ENCODE measurements at places on chromosomes 1 and 21.

DNA sequence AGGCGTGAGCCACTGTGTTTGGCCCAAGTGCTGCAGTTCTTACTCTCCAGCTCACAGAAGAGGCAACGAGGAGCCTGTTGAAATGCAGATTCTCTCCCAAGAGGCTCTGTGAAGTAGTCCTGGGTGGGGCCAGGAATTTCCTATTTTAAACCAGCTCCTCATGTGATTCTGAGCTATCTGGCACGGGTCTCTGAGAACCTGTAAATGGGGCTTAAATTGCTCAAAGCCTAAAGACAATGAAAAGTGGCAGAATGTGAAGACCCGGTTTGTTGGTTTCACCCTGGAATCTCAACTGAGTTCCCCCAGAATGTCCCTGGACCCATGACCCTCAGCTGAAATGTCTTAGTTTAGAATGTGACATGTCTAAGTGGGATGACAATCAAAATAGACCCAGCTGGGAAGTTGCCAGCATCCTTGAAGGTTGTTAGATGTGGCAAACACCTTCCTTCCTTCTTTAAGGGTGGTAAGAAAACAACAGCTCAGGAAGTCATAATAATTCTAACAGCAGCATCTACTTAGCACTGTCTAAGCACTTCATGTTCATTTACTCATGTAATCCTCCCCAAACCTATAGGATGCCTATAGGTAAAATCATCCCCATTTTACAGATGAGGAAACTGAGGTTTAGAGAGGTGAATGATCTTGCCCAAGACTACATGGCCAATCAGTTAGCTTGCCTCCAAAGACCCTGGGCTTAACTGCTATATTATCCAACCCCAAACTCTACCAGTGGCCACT lies 20.9 kb upstream of the ATP5PO start:
- DNase-seq = no peak

DNA sequence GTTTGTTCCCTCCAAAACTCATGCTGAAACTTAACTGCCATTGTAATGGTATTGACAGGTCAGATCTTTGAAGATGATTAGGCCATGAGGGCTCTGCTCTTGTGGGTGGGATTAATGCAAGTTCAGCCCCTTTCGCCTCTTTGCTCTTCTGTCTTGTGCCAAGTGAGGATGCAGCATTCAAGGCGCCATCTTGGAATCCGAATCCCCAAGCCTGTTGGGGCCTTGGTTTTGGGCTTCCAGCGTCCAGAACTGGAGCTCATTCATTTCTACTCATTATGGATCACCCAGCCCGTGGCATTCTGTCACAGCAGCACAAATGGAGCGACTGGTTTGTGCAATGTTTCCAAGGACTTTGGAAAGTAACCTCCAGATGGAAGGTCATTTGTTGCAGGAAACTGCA lies 5.6 kb downstream of the TTC34 start:
- no peak for DNase-seq

DNA sequence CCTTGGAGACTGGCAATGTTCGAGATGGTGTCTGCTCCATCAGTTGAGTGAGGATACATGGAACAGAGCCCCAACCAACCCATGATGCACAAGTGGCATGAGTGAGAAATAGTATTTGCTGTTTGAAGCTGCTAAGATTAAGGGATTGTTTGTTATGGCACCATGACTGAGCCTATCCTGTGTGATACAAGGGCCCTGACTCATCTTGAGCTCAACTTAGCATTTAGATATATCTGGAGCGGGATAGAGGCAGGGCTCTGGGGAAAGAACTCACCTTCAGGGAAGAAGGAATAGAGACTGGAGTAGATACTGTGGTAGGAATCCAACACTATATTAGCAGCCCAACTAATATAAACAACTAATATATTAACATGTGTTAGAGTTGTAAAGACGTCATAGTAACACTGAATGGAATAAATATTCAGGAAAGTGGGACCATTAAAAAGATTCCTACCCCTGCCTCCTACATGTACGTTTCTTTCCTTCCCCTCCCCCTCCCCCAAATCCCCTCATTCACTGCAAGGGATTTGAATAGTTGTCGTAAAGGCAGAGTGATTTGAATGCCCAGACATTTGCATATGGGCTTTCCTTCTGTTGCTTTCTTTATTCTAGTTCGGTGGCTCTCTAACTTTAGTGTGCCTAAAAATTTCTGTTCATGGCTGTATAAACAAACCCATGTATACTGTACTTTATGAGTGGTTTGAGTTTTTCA lies 106.6 kb upstream of the POU3F1 start:
- no peak for DNase-seq

- DNase-seq = no peak
These were observed 79.2 kb upstream of the NRIP1 start for GRCh38 chr21:15144026-15144425.

Data from activated naive CD4-positive, alpha-beta T cell treated with Interleukin-2 at 50 U/mL for 16 hours (primary cell).